Fibroblast of the aortic adventitia (primary cell): ENCODE measurements at places on chromosomes 11 and 22. TPM values are rescaled to one million over a fixed set of nuclear protein-coding genes. Genes with fewer than 3 reads are reported as not detected.

KCNQ1 gene
- total RNA-seq = not detected in 2 replicates

MS4A3 gene
- not detected in 2 replicates for total RNA-seq

LDHAL6A gene
- not detected in 2 replicates for total RNA-seq

MS4A7 gene
- total RNA-seq = not detected in 2 replicates

LRRC75B gene
- 4.0 and 6.0 TPM in 2 replicates for total RNA-seq

SHANK3 gene
- total RNA-seq = 0.90 and 0.98 TPM in 2 replicates

B4GALNT4 gene
- 1.5 and 1.9 TPM in 2 replicates for total RNA-seq

RPS25 gene
- 796 and 2,500 TPM in 2 replicates for total RNA-seq

MISFA gene
- 0.45 and 2.8 TPM in 2 replicates for total RNA-seq

FAM83F gene
- total RNA-seq = not detected in 2 replicates

OR5L1 gene
- not detected in 2 replicates for total RNA-seq

PRDM11 gene
- total RNA-seq = 3.4 and 5.3 TPM in 2 replicates

FAM227A gene
- total RNA-seq = 0.74 and 2.0 TPM in 2 replicates
